Ecto neural progenitor cell (in vitro differentiated cells): ENCODE measurements at places on chromosomes 12 and 14.

DNA sequence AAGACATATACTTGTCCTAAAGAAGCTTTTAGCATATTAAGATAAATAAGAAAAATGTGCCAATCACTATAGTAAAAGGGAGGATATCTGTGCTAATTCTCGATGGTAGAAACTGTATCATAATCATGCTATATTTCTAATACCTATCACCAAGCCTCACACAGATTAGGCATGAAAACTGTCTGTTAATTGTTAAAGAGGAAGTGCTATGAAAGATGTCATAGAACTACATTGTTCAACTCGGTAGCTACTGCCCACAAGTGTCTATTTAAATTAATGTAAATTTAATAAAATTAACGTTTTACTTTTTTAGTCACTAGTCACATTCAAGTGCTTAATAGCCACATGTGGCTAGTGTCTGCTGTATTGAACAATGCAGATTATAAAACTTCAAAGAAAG is 77.5 kb upstream of the KICS2 start:
- no peak for DNase-seq

DNA sequence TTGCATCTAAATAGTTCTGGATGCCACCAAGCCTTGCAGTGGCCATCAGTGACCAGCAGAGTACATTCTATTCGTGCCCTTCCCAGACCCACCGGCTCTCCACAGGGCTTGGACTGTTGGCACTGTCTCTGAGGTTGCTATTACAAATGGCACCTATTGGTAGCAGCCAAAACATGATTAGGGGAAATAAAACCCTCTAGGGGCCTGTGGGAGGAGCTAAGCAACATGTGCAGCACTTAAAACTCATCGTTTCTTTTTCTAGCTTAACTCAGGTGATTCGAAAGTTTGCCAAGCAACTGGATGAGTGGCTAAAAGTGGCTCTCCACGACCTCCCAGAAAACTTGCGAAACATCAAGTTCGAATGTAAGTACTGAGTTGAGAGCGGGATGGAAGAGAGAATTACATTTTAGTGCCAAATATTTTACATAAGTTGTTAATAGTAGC is 65.4 kb upstream of the RIC8B start:
- DNase-seq: no peak

- DNase-seq: no peak
Measured at GRCh38 chr12:114400925-114401324, 5.0 kb downstream of the TBX5 start.

DNA sequence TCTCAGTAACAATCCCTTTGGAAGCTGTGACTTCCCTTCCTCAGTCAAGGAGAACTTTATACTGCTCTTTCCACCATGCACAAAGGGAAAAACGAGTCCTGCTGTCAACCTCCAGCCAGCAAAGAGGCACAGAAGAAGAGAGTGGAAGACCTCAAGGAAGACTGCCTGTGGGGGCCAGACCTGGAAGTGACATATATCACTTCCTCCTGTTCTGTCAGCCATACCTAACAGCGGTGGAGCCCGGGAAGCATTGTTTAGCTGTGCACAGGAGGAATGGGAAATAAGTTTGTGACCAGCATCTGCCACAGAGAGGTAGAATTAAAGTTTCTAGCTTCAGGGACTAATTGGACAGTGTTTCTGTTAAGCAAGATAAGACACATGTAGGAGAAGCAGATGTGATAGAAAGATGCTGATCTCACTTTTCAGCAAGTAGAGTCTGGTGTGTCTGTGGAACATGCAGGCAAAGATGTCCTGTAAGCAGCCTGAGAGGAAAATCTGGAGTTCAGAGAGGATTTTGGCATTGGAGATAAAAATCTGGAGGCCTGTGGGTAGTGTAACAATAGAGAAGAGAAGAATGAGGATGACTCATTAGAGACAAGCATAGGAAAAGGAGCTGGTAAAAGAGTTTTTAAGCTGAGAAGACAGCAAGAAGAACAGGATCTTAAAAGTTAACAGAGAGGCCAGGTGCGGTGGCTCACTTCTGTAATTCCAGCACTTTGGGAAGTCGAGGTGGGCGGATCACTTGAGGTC is 141.6 kb upstream of the CPSF6 start:
- DNase-seq: no peak

DNA sequence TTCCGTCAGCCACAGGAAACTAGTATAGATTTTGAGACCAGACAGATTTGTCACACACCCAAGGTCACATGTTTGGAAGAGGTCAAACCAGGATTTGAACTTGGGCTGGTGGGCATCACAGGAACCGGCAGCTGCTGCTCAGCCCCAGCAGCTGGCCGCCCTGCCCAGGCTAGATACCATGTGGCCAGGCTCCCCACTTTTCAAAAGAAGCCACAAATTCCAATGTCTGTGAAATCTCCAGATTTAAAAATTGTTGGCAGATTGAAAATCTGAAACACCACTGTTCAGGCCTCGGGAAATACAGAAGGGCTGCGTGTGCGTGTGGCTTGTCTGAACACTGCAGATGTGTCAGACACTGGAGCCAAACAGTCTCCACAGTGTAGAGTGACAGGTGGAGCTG is 30.4 kb downstream of the MMAB start:
- DNase-seq: no peak

DNA sequence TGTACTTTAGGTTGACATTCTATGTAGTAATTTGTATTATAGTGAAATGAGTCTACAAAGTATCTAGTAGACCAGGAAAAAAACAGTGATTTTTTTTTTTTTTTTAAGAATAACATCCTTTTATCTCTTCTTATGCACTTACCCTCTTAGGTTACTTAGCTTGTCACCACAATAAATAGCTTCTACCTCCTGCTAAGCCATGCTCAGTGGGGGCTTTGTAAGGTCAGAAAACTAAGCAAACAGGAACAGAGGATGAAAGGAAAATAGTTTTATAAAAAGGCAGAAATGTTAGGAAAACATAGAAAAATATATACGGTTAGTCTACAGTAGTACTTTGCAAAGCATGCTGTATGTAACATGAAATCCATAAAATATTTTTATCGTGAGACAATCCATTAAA is 385.3 kb upstream of the ATXN7L3B start:
- no peak for DNase-seq

DNA sequence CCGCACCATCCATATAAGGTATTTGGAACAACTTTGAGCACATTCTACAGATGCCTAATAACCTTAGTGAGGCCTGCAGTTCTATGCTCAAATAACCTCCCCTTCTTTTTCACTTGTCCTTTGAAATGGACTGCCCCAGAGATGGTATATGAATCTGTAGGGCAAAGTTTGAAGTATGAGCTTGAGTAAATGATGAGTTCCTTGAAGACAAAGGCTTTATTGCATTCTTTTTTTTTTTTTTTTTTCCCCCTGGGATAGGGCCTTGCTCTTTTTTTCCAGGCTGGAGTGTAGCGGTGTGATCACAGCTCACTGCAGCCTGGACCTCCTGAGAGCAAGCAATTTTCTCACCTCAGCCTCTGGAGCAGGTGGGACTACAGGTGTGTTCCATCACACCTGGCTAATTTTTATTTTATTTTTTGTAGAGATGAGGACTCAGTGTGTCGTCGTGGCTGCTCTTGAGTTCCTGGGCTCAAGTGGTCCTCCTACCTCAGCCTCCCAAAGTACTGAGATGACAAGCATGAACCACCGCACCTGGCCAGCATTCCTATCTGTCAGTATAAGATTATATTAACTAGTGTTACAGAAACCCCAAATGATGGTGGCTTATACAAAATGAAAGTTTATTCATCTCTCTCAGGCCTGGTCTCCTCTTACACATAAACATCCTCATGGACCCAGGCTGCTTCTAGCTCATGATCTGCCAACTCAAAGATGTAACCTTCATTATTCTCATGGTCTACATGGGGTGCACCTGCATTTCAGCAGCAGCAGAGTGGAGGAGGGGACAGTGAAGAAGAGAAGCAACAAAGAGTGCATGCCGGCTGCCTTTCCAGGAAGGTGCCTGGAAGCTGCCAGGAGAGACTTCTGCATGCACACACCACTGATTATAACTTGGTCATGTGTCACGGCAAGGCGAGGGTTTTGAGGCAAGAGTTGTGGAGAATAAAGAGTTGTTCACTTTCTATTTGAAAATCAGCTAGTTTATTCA is 101.4 kb downstream of the DUSP16 start:
- DNase-seq: no peak

- DNase-seq: peak; percentile 69
Measured at GRCh38 chr14:103905842-103906456, 22.3 kb upstream of the TDRD9 start.

DNA sequence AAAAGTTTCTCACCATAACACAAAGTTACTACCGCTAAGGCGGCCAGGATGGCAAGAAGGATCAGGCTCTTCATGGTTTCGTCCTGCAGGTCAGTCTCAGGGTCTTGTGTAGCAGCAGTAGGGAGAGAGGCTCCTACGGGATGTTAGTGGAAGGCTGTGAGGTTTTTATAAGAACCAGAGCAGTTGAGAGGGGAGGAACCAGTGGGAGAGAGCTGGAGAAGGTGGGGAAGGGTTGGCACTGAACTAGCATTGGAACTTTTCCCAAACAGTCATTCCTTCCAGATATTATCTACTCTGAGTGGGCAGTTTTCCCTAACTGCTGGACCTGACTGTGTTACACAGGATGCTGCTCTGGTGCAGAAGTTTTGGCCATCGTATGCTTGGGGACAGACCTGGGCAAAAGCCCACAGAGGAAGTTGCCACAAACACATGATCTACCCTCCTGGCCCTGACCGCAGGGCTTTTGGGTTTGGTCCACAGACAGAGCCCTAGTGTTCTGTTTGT is at the start of gene MGP:
MGP (minus strand) TSS at position 137 of the 504 bp plus-strand sequence; CDS start at position 74, 63 bp downstream.
- DNase-seq: no peak

- peak; percentile 75 for DNase-seq
Measured at GRCh38 chr14:94001501-94002396, 4.6 kb downstream of the CCDC197 start.

- no peak for DNase-seq
Measured at GRCh38 chr14:51612449-51612848, 39.3 kb upstream of the FRMD6 start.

GRCh38 chr12:43937947-43938346 is 102.1 kb downstream of the TMEM117 start:
- no peak for DNase-seq

DNA sequence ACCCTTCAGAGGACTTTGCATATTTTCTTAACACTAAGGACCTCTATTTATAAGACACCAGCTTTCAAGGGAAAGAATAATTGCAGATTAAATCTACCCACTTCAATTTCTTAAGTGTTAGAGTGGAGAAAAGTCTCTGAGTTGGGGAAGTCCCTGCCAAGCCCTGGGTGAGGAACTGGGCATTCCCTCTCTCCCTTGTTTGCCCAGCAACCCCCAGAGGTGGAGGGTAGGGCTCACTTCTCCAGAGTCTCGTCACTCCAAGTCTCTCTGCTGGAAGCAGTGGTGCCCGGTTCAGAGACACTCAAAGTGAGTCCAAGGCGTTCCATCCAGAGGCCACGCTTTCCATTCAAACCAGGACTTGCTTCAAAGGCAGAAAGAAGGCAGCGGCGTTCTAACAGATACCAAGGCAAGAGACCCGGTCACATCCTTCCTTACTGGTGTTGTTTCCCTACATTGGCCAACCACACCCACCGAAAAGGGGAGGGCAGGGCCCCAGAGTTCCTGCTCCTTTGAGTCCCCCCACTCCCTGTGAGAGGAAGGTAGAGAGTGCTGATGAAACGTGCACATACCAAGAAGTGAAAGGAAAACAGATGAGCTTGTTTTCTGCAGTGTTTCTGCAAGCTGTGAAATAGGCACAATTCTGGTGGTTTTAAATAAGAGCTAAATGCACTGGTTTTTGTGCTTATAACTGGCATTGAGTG is 6.1 kb upstream of the BDKRB2 start:
- no peak for DNase-seq

DNA sequence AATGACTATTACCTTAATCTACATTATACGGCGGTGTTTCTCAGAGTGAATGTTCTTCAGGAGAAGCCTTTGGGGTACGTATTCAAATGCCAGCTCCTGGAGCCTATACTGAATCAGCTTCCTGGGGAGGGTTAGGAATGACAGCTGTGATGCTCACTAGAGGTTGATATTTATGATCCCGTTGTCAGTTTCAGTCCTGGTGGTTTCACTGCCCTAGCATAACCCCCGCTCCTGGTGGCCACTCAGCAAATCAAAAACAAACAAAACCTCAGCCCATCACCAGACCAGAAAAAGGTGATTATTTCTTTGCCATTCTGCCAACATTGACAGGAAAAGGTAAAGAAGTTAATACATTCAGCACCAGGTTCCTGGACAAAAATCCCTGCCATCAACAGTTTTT is 136.5 kb upstream of the CRY1 start:
- DNase-seq: no peak

- DNase-seq: no peak
Measured at GRCh38 chr12:26278266-26278665, 82.9 kb downstream of the SSPN start.

GRCh38 chr12:123917337-123917850 is 55.2 kb downstream of the CCDC92 start:
- no peak for DNase-seq
